ENCODE measurements at places on chromosomes 11 and 22.

- DNase-seq: no peak
Observed at GRCh38 chr11:110169738-110170137, 76.5 kb downstream of the ZC3H12C start.

GRCh38 chr22:32482708-32483107, 8.1 kb downstream of the FBXO7 start:
- DNase-seq: no peak

GRCh38 chr11:128897826-128898225, 6.7 kb downstream of the KCNJ5 start:
- DNase-seq: no peak

- DNase-seq: peak; percentile 30
Observed at GRCh38 chr11:17384002-17384511, 4.4 kb downstream of the KCNJ11 start.

DNA sequence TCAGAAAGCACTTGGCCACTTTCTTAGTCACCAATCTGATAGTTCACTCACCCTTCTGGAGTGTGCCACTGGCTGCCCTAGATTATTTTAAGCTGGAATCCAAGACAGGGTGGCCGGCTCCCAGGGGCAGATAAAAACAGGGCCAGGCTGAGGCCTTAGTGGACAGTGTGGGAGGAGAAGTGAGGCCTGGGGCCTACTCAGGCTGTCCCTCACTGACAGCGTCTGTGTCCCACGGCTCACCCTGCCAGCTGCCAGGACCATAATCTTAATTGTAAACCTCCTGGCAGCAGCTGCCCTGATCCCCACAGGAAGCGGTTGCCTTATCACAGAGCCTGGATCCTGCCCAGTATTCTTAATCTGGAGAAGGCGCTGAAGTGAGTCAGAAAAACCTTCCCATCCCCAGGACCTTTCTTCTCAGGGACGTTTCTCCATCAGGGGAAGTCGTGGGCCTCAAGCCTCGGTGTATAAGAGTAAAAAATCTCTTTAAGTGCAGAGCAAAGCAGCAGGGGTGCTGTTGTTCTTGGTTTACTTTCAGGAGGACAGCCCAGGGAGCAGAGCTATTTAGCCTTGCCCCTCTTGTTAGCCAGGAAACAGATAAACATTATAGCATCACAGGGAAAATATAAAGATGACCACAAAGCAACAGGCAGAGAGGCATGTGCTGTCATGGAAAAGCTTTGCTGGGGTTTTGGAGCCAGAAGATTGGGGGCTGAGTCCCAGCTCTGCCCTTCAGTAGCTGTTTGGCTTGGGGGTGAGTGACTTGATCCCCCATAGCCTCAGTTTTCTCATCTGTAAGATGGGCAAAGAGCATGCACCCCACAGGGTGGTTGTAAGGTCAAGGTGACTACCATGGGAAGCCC, 39.6 kb downstream of the TSPAN18 start:
- no peak for DNase-seq
